KBM-7 (cell line): ENCODE measurements at places on chromosomes 2 and 18.

DNA sequence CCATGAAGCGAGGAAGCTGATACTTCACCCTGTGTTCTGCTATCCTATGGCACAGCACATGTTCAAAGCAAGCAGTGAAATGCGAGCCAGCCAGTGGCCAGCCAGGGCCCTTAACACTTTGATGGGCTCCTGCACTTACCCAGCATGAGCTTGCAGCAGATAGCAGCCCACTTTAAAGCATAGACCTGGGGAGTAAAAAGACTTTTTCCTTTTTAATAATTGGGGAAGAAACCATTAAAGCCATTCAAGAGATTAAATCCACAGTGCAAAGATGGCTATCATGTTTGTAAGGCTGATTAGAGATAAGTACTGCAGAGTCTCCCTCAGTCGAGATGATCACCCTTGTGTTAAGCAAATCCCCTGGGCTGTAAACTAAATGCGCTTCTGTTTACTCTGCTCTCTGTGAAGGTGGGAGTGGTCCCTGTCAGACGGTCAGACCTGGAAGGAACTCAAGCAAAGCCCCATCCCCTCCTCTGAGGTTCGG, 15.7 kb downstream of the CCBE1 start:
- no peak for DNase-seq

GRCh38 chr2:65430603-65431420, 1.6 kb downstream of the SPRED2 start:
- DNase-seq = peak; percentile 91

- DNase-seq = no peak
Measured at GRCh38 chr18:55777666-55778304, 189.8 kb upstream of the TCF4 start.

DNA sequence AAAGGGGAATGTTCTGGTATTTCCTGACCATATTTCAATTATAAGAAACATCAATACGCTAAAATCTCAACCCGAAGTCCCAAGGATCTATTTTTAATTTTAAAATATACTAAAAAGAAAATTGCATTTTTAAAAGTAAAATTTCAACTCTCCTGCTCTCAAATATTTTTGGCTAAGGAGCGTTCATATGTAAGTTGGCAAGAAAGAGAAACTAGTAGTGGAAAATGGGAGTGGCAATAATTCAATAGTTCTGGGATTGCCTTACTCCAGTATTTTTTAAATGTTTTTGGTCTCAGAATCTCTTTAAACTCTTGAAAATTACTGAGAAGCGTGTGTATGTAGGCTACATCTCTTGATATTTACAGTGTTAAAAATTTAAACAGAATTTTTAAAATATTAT, 72.7 kb downstream of the ACVR1 start:
- no peak for DNase-seq

- DNase-seq = no peak
Measured at GRCh38 chr2:235669983-235670962, 176.4 kb downstream of the AGAP1 start.

- DNase-seq = no peak
Measured at GRCh38 chr18:10564975-10565773, 39.3 kb downstream of the NAPG start.

GRCh38 chr2:24894750-24895149, 25.3 kb downstream of the ADCY3 start:
- peak; percentile 7 for DNase-seq

DNA sequence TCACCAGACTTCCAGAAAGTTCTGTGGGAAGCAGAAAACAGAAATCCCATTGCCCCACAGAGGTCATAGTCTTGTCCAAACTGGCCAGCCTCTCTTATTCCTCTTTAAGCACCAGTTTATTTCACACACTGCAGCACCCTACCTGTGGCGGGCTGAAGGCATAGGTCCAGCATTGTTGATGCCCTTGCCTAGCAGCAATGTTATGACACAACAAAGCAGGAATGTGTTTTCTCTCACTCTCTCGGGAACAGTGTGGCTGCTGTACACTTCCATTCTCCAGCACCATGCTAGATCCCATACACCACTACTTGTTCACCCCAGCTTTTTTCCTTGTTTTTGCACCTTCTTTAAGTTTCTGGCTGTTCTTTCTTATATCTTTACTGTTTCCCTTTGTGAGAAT, 181.6 kb downstream of the DNAH6 start:
- no peak for DNase-seq

DNA sequence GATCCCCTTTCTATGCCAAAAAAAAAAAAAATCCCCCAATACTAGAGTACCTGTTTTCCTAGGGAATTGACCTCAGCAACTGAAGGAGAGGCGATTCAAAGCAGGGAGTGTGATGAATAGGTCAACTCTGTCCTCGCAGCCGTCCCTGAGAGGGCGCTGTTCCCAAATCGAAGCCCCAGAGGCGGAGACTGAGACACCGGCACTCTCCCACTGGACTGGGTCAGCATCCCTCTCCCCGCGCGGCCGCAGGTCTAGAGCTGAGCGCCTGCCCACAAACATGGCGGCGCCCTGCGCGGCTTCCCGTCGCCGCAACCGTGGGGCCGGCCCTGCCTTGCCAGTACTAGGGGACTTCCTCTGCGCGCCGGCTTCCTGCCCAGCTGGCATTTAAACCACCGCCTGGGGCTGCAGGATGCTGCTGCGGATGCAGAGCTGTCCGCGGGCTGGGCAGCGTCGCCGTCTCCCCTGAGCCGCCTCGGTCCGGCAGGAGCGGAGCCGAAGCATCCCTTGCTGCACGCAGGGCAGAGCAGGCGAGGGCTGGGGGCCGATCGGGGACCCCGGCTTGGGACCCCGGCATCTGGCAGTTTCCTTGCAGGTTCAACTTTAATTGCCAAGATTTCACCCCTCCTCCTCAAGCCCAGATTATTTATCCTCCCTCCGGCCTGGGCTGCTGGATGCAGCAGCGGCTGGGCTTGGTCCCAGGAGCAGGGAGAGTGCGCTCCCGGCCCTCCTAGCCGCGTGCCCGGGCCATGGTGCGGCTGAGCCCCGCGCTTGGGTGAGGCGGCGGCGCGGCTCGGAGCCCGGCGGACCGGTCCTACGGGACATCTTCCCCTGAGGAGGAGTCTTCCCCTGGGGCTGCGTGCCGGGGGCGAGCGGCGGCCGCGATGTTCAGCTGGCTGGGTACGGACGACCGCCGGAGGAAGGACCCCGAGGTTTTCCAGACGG, at the start of gene EHD3:
Gene EHD3, plus strand, starts transcription at position 412 of the 942 bp plus-strand sequence. Its CDS starts 470 bp downstream, at position 882.
- no peak for DNase-seq

DNA sequence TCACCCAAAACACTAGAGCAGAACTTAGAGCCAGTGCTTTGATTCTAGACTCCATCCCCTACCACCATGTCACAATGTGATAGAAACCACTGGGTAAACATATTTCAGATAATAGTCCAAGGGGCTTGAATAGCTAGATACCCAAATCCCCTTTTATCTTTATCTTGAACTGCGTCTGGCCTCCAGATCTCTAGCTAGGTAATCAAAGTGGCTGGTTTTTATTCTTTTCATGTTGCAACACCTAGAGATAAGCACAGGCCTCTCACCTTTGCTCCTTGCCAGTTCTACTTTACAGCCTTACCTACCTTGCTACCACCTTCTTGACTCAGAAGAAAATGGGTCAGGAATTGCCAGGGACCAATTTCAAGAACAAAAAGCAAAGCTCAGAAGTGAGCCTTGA, 171.2 kb downstream of the C1D start:
- DNase-seq = no peak

DNA sequence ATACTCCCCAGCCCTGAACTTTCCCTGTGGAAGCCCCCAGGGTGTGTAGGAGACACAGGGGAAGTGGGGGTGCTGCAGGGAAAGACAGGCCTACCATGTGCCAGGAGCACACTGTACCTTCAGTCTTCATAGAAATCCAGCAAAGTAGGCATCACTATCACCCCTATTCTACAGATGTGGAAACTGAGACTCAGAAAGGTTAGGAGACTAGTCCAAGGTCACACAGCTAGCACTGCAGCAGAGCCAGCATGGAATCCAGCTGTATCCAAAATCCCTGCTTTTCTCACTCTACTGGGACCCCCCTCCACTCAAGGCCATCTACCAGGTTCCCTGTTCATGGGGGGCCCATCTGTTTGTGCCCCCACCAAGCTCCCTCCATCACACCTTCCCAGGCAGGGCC, 6.8 kb downstream of the DNPEP start:
- no peak for DNase-seq

DNA sequence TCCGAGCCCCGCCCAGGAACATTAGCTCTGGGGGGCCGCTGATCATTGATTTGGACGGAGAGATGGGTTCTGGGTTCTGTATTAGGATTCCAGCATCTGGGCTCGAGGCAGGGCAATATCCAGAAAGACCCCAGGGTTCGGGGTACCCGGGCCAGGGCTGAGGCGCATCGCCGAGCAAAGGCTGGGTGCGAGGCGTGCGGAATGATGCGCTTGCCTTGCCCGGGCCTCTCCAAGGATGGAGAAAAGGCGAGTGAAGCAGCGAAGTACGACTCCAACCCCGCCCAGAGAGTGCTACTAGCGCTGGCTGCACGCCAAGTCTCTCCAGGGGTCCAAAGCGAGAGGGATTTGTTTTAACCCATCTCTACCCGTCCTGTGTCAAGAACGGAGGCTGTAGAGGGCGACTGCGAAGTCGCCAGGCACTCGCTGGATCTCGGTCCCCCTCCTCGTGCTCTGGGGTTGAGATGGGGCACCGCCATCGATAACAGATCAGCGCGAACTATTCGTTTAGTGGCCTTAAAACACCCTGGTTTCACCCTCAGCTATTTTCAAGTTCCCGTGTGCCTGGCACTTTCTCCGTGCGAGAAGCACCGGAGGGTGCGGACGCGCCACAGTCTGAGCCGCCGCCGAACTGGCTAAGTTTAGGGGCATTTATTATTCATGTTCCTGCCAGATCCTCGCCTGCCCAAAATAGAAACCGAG, 1.9 kb downstream of the ADCYAP1 start:
- DNase-seq = no peak

DNA sequence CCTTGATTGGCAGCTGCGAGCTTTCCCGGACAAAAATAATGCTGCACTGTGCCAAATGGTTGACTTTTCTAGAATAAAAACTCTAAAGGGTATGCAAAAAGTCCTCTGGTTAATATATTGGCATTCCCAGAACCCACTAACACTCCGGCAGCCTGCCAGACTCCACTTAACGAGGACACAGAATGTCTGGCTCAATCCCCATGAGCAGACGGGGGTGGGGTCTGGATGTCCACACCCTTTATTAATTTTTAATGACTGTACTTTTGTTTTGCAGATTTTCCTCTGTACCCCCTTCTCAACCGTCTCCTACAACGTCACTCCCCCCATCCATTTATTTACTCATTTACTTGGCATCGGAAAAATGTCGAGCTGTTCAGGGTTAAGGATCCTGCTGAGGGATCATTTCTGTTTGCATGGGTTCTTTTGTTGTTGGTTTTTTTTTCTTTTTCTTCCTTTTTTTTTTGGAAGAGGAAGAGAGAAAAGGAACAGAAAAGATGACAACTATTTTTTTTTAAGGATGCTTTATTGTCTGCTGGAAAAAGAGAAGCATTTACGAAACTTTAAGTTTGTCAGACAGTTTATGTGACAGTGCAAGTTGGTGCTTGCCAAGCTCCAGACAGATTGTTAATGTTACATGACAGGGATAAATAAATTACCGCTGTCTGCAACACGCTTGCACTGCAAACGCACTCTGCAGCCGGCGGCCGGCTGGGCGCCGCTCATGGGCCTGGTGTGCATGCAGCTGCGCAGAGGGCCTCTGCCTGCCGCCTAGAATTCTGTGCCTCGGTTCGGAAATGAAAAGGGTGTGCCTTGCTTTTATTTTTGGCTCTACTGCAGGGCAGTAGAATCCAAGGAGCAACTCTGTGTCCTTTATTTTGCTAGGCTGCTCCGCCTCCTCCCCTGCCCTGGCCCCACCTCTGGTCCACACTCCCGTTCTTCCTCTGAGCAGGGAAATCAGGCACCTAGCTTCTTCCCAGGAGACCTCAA, 3.6 kb downstream of the LDLRAD4 start:
- no peak for DNase-seq

DNA sequence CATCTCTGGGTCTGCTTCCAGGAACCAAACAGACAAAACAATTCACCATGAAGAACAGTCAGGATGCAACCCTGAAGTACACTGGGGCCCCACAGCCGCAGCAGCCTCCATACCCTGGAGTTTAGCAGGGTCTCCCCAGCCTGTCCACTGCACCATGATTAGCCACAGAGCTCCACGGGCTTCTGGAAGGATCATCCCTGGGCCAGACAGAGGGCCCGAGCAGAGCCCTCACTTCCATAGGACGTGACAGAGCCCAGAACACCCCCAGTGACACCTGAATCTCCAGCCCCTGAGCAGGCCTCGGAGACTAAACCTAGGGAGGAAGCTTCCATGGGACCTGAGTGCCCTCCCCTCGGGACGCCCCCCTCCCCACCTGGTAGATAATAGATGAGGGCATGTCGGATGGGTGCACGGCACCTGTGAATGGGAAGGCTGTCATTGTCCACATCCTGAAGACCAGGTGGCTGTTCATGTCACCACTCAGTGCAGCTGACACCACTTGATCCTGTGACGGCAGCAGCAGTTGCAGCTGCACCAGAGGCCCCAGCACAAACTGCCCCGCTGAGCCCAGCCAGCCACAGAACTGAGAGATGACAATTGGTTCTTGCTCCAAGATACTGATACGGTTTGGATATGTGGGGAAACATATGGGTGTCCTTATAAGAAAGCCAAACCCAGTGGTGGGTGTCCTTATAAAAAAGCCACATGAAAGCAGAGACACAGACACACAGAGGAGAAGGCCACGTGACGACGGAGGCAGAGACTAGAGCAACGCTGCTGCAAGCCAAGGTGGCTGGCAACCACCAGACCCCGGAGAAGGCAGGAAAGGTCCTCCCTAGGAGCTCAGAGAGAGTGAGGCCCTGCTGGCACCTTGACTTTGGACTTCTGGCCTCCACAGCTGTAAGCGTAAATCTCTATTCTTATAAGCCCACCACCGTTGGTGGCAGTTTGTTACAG, 23.2 kb downstream of the KIF1A start:
- no peak for DNase-seq

DNA sequence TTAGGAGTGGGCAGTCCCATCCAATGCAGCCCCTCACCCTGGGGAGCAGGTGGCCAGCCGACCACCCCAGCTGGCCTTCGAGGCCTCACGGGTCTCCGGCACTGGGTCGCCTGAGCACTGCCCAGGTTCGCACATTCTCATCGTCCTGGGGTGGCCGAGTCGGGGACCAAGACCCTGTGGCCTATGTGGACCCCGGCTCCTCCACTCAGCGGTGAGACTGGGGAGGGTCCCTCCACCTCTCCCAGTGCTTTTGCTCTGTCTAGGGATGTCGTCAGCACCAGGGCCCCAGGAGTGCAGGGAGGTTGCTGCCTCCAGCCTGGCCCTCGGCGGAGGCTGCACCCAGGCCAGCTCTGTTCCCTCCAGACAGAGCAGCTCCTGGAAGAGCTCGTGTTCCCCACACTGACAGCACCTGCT, 89.6 kb downstream of the TPO start:
- no peak for DNase-seq
